ENCODE measurements at places on chromosomes 4 and X.

- no peak for DNase-seq
Observed at GRCh38 chrX:48665991-48666390, 17.6 kb upstream of the WAS start.

DNA sequence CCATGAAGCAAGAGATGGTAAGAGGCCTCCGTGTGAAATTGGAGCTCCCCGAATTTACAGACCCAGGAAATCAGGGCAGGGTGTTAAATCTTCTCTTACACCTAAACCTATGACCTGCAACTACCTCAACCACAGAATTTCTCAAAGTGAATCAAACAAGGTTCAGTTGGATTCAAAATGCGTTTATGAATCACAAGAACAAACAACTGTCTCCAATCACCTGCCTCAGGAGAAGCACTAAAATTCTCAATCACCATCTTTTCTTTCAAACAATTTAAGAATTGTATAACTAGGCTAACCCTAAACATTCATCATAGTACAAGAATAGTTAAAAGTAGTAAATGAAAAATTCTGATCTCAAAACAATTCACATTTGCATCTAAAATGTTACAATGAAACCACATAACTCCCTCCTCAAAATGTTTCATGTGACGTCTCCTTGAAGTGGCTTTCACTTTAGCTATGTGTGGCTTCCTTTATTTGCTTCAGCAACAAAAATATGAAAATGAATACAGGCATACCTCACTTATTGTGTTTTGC lies 19.2 kb downstream of the PPP3CA start:
- no peak for DNase-seq

DNA sequence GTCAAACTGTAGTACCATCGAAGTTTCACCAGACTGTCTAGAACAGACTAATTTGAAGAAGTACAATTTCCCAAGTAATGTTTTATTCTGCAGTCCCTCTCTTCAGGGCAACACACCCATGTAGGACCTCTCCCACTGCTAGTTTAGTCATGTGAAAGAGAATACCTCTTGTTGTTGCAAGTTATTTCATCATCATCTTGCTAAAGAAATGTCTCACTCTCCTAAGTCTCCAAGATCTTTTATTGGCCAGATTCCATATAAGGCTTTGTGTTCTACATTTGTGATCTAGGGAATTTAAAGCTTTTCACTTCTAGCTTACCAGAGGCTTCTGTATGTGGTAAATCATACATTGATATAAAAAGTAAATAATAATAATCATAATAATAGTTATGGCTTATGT lies 745.3 kb upstream of the MAGEB2 start:
- peak; percentile 73 for DNase-seq

DNA sequence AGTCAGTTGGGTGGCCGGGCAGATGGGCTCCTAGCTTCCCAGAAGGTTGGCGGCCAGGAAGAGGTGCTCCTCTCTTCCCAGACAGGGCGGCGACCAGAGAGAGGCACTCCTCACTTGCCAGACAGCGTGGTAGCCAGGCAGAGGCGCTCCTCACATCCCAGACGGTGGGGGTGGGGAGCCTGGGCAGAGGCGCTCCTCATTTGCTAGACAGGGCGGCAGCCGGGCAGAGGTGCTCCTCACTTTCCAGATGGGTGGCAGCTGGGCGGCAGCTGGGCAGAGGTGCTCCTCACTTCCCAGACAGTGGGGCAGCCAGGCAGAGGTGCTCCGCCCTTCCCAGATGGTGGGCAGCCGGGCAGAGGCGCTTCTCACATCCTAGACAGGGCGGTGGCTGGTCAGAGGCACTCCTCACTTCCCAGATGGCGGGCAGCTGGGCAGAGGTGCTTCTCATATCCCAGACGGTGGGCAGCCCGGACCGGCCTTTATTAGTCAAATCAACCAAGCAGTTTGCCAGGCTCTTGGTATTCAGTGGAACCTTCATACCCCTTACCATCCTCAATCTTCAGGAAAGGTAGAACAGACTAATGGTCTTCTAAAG lies 13.5 kb upstream of the NONO start:
- DNase-seq = no peak

DNA sequence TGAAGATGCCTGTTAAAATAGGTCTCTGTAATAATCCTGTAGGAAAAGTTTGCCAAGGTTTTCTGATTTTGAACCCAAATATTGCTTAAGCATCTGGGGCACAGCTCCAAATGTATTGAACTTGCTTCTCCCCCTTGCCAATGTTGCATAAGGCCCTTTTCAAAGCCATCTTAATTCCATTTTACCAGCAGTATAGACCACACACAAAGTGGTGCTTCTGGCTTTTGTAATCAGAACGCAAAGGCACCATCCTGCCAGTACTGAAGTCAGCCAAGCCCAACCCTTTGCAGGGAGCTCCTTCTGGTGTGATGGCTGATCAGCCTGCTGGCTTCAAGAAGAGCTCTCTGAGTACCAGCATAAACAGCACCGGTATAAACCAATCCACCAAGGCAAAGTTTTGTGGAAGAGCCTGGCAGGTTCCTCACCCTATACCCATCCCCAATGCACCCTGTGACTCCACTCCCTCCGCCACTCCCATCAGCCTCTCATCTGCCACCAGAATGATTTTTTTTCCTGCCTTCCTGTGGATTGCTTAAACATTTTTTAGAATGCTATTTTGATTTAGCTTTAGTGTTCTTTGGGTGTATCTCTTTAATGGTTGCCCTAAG lies 39.2 kb upstream of the USP9X start:
- no peak for DNase-seq
